ENCODE measurements at places on chromosomes 2 and 18.

GRCh38 chr2:57602733-57603132 lies 443.9 kb upstream of the VRK2 start:
- DNase-seq, result no peak

GRCh38 chr2:98695255-98695654 lies 35.7 kb downstream of the MGAT4A start:
- no peak for DNase-seq

DNA sequence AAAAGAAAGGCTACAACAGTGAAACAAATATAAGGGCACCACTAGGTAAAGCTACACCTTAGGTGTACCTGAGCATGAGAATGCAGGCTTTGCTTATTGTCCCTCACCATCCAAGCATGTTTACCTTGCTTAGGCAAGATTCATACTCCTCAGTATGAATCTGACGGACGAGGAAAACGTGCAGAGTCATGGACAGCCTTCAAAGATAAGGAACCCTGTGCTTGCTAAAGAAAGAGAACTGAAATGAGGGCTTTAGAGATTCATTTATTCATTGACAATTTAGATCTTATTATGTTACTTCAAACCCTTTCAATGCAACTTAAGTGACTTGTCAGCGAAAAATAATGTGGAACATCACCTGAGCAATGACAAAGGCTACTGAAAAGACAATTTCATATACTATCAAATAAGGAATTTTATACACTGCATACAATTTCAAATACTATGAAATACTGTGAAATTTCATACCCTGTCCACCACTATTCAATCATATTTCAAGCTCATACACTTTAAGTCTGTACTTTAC lies 21.7 kb downstream of the CLASP1 start:
- no peak for DNase-seq

DNA sequence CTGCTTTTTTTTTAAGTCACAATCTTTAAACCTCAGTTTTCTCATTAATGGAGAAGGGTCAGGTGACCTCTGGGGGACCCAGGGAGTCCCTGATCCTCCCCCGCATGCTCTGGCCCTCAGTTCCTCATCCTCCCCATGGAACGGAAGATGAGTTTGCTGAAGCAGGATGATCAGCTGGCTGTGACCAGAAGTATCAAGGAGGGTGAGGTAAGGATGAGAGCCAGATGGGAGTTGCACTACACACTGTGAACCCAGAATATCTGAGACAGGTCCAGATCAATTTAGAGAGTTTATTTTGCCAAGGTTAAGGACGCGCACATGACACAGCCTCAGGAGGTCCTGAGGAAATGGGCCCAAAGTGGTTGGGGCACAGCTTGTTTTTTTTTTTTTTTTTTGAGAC lies 3.8 kb downstream of the CATIP start:
- no peak for DNase-seq

DNA sequence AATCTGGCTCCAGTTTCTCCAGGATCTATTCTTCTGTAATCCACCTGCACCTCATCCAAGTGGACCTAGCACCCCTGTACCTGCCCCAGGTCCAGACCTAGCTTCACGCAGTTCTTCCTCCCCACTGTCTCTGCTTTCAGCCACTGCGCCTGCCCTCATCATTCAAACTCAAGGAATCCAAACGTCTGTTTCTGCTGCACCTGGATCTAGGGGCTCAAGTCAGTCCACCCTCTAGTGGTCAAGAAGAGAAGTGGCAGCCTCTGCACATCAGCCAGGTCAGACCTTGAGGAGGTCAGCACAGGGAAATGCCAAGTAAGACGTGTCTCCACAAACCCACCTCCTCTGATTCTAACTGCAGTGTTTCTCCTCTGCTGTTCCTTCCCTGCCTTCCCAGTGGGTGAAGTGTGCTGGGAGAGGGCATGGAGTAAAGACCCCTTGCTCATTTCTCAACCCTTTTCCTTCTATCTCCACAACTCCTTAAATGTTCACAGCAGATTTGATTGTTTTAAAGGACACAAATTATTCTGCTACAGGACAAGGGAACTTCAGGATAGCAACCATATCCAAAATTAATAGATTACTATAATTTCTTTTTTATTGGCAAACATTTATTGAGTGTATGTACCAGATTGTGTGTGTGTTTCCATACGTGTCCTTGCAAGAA lies 8.6 kb upstream of the RNF152 start:
- no peak for DNase-seq

DNA sequence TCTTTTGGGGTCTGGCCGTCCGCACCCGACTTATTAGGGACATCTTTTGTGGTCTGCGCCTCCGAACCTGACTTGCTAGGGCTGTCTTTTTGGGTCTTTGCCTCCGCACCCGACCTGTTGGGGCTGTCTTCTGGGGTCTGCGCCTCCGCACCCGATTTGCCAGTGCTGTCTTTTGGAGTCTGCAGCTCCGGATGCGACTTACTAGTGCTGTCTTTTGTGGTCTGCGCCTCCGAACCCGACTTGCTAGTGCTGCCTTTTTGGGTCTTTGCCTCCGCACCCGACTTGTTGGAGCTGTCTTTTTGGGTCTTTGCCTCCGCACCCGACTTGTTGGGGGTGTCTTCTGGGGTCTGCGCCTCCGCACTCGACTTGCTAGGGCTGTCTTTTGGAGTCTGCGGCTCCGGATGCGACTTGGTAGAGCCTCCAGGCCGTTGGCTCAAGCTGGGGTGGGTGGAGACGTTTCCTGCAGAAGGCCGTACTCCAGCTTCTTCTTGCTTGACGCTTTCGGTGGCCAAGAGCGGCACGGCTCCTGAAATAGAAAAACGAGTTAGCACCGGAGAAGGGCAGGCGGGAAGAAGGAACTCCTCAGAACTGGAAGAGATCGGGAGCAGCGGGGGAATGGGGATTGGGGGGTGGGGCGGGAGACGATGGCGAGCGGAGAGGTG lies 498 bp downstream of the TGOLN2 start:
- DNase-seq, result no peak

GRCh38 chr18:11607906-11608305 lies 1.5 kb upstream of the SLC35G4 start:
- DNase-seq, result no peak

DNA sequence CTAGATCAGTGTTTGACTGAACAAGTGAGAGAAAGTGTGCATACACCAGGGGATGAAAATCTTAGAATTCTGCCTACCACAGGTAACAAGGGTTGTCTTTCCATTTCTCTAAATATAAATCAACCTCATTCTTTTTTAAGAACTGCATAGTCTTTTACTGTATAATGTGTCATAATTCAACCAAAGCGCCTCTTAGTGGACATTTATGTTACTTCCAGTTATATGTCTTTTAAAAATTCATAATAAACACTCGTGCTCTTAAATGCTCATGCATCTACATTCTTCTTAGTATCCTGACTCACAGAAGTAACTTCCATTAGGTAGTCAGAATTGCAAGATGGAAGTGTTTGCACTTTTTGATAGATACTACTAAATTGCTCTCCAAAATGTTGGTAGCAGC lies 76.2 kb downstream of the CHRNA1 start:
- no peak for DNase-seq

DNA sequence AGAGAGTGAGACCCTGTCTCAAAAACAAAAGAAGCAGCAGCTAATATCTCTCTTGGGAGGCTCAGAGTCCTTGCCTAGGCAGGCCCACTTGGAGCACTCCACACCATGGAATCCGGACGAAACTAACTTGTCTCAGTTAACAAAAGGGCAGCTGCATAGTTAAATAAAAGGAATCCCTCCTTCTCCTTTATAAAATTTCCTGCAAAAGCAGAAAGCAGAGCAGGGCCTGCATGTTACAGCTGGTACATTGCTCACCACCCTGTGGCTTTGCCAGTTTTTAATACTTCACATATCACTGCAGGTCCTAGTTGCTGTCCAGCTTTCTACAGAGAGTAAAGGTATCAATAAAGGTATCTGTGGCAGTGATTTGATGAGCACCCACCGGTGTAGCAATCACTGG lies 93.6 kb downstream of the ASAP2 start:
- no peak for DNase-seq

- no peak for DNase-seq
These were observed 26.1 kb downstream of the SLC39A10 start for GRCh38 chr2:195683174-195683573.

GRCh38 chr2:39188960-39189494 lies 54.7 kb downstream of the CDKL4 start:
- no peak for DNase-seq

DNA sequence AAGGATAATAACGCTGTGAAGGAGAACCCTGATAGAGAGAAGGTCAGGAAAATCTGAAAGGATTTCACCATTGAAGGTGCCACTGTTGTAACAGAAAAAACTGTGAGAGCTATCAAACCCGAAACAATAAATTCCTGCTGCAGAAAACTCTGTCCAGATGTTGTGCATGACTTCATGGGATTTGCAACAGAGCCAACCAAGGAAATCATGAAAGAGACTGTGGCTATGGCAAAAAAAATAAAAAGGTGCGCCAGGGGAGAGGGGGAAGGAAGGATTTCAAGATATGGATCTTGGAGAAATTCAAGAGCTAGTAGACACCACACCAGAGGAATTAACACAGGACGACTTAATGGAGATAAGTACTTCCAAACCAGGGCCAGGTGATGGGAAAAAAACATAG lies 88.0 kb downstream of the LDLRAD4 start:
- DNase-seq, result no peak

DNA sequence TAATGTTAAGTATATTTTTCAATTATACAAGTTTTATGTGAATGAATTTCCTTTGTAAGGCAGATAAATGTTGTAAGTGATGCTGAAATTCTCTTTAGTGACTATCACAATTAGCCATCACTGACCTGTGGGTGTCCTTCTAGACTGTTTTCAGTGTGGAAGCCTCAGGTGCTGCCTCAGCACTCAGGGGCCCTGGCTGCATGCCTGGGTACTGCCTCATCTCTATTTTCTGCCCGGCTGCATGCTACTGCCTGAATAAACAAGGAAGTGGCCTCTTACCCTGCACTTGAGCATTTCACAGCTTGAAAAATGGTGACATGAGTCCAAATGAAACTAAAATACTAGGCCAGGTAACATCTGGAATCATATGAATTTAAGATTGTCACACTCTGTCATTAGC lies 787.6 kb upstream of the SALL3 start:
- no peak for DNase-seq

DNA sequence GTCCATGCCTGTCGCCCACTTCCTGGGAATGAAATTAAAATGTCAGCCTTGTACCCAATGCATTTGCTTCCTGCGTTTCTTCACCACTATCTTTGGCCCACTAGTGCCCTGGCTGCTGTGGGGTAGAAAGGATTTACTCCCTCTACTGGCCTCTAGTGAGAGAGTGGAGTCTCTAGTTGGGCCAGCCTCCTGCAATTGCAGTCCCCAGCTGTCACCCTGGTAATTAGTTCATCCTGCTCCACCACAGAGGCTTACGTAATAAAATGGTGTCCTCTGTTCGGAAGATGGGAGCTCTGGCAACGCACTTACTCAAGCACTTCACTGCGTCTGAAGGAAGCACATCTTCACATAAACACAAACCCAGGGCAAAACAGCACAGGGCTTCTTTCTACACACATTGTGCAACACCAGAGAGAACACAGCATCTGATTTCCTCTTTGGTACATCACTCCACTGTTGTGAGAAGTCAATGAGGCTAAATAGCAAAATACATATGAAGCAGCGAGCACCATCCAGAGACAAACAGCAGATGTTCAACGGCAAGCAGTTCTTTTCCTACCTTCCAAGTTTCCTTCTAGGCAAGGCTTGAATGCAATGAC lies 274.6 kb downstream of the LRATD1 start:
- peak; percentile 15 for DNase-seq

DNA sequence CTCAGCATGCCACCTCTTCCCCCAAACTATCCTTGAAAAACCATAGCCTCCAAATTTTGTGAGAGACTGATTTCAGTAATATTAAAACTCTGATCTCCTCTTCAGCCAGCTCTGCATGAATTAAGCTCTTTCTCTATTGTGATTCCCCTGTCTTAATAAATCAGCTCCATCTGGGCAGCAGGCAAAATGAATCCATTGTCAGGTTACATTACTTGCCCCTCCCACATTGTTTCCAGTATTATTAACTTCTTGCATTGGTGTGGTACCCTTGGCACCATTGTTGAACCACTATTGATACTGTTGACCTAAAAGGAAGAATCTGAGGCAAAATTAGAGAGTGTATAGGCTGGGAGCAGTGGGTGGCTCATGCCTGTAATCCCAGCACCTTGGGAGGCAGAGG lies 512.2 kb upstream of the VRK2 start:
- no peak for DNase-seq

DNA sequence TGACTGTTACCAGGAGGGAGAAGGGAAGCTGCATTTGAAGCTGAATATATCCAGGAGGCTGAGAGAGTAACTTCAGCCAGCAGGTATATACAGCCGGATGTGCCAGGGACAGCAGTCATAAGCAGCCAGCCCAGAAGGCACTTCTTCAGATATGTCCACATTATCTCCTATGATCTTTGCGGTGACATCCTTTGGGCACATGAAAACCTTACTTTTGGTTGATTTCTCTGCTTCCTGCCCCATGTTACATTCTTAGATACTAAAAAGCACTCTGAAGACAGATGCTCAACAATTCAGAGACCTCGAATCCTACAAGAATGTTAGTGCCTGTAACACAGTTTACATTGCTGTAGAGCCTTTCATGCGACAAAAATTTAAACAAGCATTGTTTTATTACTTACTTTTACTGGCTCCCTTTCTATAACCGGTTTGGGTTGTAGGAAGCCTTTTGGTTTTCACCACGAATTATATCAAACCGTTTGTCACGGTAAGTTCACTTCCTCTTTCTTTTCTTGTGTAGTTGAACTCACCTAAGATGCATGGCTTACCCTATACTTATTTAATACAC lies 50.3 kb upstream of the TLK1 start:
- DNase-seq, result no peak

- no peak for DNase-seq
These were observed 69.9 kb downstream of the MEMO1 start for GRCh38 chr2:31940920-31941319.

GRCh38 chr2:20562540-20563225 lies 88.2 kb downstream of the HS1BP3 start:
- no peak for DNase-seq

DNA sequence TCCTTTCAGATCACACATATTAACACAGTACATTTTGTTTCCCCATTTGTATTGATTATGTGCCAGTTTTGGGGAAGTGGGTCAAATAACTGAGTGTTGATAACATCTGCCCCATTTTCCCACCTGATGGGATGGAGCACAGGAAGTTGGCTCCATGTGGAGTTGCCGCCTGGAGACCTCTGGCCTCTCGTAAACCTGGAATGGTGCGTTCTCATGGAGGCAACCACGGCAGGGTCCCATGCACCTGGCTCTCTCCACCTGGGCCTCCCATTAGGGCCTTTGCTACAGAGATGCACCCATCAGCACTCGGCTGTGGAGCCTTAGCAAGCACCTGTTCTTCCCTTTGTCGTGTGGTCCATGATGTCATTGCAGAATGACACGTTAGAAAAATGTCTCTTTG lies 130.6 kb downstream of the MBP start:
- no peak for DNase-seq
